Right ventricle myocardium inferior (tissue), 1 donor: ENCODE measurements at places on chromosomes 7 and 10.

- DNase-seq: no peak
Observed at GRCh38 chr7:100639995-100640516, 1.3 kb downstream of the TFR2 start.

- DNase-seq: no peak
Observed at GRCh38 chr7:82376739-82377138, 66.8 kb downstream of the CACNA2D1 start.

GRCh38 chr7:44136731-44137130 is 4.4 kb downstream of the MYL7 start:
- no peak for DNase-seq

- DNase-seq: no peak
Observed at GRCh38 chr7:127759945-127760421, 108.0 kb downstream of the SND1 start.

- DNase-seq: no peak
Observed at GRCh38 chr7:38716397-38716796, 85.2 kb upstream of the AMPH start.

GRCh38 chr10:126854726-126855495 is 50.3 kb upstream of the DOCK1 start:
- DNase-seq: no peak

GRCh38 chr10:86415583-86415982 is 49.0 kb upstream of the GRID1 start:
- DNase-seq: no peak

- no peak for DNase-seq
Observed at GRCh38 chr10:11197266-11197712, 179.6 kb downstream of the CELF2 start.

GRCh38 chr7:28081016-28081415 is 99.6 kb downstream of the JAZF1 start:
- peak; percentile 73 for DNase-seq

DNA sequence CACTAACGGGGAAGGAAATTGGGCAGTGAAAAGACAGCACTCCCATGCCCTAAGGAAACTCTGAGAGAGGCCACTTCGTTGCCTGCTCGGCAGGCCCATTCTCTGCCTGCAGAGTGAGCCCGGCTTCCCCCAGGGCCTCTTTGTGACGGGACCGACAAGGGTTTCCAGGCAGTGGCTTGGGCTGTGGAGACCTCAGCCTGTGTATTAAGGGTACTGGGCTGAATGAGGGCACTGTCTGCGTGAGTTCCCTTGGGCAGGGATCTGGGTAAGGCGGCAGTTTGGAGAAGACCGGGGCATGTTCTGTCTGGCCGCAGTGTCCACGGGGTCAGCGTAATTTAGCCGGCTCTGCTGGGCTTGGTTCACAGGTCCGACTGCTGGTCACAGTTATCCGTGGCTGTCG is 237.2 kb downstream of the MGMT start:
- no peak for DNase-seq

GRCh38 chr10:84004221-84004620 is 135.1 kb upstream of the GHITM start:
- DNase-seq: no peak

GRCh38 chr7:16299853-16300252 is 121.5 kb downstream of the CRPPA start:
- no peak for DNase-seq

- no peak for DNase-seq
Observed at GRCh38 chr10:77768039-77768438, 130.4 kb upstream of the KCNMA1 start.

DNA sequence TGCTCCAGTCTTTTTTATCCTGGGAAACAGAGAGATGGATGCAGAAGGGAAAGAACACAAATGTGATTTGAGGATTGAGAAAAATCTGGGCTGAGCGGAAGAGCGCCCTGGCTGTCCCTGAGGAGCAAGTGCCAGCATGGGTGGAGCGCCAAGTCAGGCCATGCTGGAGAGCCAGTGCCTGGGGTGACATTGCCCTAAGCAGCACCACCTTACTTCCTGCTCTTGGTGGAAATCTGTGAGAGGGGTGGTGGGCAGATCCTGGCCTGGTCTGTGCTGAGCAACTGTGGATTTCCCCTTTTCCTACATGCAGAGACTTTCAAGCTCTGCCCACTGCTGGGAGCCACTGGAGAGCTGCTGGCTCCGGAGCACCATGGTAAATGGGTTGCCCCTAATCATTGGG is 36.9 kb downstream of the DDIT4 start:
- no peak for DNase-seq

DNA sequence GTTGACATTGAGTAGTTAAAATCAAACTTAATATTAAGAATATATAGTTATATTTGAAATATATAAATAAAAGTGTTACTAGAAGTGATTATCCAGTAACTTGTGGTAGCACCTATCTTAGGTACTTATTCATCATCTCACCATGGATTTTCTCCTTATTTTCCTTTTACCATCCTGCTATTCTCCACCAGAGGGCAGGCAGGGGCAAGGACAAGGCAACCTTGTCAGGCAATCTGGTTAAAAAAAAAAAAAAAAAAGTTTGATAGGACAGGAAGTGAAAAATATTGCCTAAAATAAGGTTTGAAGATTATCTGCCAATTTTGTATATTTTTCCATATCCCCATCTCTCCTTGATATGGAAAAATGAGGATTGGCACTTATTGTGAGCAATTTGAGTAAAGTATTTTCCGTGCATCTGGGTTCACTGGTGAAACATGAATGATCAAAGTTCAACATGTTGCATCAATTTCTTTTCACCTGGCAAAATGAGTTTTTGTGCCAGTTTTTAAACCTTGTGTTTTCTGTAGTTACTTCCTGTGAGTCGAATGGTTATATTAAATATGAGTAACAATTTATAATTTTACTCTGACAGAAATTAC is 256.7 kb downstream of the AGMO start:
- no peak for DNase-seq
